ENCODE measurements at places on chromosomes 3 and 15. TPM values are rescaled to one million over a fixed set of nuclear protein-coding genes. Genes with fewer than 3 reads are reported as not detected.

The CALML4 gene
- 7.0 TPM for total RNA-seq

The CCR5 gene
- total RNA-seq, result 2.0 TPM

The UTS2B gene
- total RNA-seq, result not detected

The HTR3E gene
- total RNA-seq, result not detected

The ELL3 gene
- 2.9 TPM for total RNA-seq

The NPAP1 gene
- total RNA-seq, result not detected

The SERPINI2 gene
- not detected for total RNA-seq

The WDR48 gene
- 38.5 TPM for total RNA-seq

The ZDHHC19 gene
- total RNA-seq, result not detected

The MST1R gene
- 0.93 TPM for total RNA-seq

The BOC gene
- not detected for total RNA-seq

The TLR9 gene
- total RNA-seq, result 0.59 TPM

The FGF12 gene
- not detected for total RNA-seq
